ENCODE measurements at places on chromosomes 12 and 14. TPM values are rescaled to one million over a fixed set of nuclear protein-coding genes. Genes with fewer than 3 reads are reported as not detected.

DNA sequence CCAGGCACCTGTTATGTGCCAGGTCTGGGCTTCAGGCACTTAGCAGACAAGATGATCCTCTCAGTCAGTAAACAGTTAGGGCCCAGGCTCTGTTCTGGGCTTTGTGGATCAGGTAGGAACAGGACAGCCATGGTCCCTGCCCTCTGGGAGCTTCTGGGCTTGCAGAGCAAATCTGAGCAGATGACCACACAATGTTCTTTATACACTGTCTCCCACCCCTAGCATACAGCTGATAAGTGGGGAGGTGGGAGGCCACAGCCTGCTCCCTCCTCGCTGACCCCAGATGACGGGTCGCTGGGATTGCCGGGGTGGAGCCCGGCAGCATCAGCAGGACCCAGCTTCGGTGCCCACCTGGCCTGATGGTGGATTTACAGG lies 53.1 kb upstream of the RIN3 start:
- no peak for DNase-seq

DNA sequence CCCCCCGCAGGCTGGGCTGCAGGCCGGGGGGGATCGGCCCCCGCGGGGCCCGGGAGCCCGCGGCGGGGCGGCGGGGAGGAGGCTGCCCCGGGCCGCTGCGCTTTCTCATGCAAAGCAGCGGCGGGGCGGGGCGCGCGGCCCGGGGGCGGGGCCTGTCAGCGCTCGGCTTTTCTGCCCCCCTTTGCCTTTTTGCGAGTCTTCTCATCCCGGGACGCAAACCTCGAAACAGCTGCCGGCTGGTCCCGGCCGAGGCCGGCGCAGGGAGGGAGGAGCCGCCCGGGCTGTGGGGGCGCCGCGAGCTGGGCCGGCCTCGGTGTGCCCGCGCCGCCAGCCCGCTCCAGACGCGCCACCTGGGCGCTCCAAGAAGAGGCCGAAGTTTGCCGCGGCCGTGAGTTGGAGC lies at the start of gene FZD10:
TSS of gene FZD10 (plus strand) at position 198 of the 400 bp plus-strand sequence. CDS start 479 bp downstream, outside the sequence.
- DNase-seq = peak; percentile 27

- no peak for DNase-seq
These were observed 340.7 kb upstream of the DDHD1 start for GRCh38 chr14:53493860-53494259.

- DNase-seq = no peak
These were observed 10.4 kb downstream of the NCOR2 start for GRCh38 chr12:124556896-124557501.

- DNase-seq = no peak
These were observed 5.7 kb upstream of the SLC41A2 start for GRCh38 chr12:104963757-104964156.

GRCh38 chr14:30417121-30417520 lies 141.8 kb upstream of the G2E3 start:
- no peak for DNase-seq

GRCh38 chr14:60506985-60507829 lies 1.7 kb upstream of the SIX6 start:
- DNase-seq = no peak

- peak; percentile 82 for DNase-seq
These were observed 3.9 kb downstream of the HOXC5 start for GRCh38 chr12:54036620-54037359.

LIN7A gene
- polyA plus RNA-seq = 3.5 TPM

ACSM4 gene
- not detected for polyA plus RNA-seq

BMAL2 gene
- polyA plus RNA-seq = 0.51 TPM

KRT77 gene
- polyA plus RNA-seq = not detected

BDKRB1 gene
- polyA plus RNA-seq = 0.88 TPM
